ENCODE measurements at places on chromosomes 7 and 10.

DNA sequence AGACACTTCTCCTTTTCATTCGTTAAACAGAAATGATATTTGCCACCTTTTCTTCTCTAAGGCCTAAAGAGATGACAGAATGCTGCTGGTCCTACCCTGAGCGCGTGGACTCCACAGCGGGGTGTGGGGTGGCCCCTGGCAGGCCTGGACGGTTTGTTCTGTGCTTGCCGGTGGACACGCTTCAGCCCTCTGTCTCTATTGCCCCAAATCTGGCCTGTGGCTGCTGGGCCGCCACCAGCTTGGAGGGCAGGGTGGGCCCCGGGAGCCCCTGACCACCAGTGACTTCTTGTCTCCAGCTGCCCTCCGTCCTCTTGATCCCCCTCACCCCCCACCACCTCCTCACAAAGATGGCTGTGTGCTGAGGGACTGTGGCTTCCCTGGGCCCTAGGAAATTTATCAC lies 5.7 kb downstream of the CHST3 start:
- no peak for DNase-seq

DNA sequence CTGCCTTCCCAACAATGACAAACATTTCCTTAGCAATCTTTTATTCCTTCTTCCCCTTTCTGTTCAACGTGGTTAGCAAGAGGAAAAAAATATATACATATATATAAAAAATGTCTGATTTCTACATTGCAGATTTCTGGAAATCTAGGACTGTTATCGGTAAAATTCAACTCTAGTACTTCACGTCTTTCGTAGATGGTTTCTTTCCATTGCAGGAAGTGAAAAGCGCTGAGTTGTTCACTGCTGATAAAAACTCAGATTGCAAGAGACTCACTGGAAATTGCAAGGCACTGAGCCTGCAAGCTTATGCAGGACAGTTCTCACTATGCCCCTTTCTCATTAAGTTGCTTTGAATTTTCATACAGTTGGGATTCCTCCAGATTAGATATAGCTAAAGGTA lies 23.9 kb downstream of the KIN start:
- no peak for DNase-seq

DNA sequence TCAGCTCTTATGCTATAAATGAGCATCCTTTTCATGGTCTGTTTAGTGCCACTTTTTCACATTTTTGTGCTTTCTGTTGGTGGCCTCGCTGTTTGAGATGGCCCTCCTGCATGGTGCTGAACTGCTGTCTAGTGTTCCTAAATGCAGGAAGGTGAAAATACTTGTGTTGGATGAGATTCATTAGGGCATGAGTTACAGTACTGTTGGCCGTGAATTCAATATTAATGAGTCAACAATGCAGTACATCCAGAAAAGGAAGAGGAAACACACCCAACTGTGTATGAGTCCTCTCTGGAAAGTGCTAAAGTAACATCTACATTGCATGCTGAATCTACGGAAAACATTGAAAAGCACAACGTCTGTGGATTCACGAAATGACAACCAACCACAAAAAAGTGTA lies 124.0 kb downstream of the HERPUD2 start:
- no peak for DNase-seq

GRCh38 chr7:66140924-66141323 lies 26.3 kb downstream of the CRCP start:
- DNase-seq: peak; percentile 79

DNA sequence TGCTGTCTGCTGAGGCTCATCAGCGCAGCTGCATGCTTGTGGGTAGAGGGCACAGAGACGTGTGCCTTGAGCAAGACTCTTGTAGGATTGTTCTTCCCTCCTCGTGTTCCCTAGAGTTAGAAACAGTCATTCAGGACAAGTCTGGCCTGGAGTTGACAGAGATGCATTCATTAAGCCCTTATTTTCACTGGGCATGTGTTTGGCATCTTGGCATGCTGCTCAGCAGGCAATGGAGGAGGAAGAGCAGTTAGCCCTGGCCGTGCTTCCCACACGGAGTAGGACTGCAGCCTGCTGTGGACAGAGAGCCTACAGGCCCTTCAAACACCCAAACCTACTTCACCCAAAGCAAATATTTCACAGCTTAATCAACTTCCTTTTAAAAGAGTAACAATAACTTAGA lies 73.0 kb upstream of the GJD4 start:
- DNase-seq: no peak

DNA sequence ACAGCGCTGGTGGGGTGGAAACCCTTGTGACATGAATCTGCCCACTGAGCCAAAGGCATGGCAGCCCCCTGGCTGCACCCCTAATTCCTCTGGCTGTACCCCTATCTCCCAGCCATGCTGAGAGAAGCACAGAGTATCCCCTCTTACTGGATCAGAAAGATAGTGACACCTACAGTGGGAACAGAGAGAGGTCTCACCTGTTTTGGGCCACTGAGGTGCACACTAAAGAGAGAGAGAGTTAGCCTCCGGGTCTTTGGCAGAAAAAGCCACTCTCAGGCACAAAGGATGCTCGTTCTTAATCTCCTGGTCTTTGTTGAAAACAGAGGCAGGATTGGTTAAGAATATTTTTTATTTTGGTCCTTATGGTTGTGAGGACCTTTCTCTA lies 11.3 kb downstream of the TSPAN14 start:
- no peak for DNase-seq

DNA sequence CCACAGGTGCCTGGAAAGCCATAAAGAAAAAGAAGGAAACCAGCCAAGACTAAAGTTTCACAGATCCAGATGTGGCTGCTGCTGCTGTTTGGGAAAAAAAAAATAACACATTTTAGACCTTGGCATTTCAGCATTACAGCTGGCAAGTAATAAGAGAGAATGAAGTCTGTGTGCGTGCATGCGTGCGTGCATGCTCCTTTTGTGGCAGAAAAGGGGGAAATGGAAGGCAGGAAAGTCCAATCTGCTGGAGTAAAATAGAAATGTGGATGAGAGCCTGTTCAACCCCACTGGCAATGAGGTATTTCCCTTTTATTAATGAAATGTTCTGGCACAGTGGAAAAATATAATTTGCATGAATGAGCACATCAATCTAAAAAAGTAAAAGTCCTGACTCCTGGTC lies 137.0 kb upstream of the SEMA3A start:
- no peak for DNase-seq

- DNase-seq: peak; percentile 95
Measured at GRCh38 chr7:80918909-80919721, at the start of gene SEMA3C. TSS of gene SEMA3C (minus strand) at chr7:80919051. CDS start at chr7:80916781, 2,270 bp downstream.

- DNase-seq: no peak
Measured at GRCh38 chr7:96901822-96902445, 103.4 kb upstream of the DLX6 start.

DNA sequence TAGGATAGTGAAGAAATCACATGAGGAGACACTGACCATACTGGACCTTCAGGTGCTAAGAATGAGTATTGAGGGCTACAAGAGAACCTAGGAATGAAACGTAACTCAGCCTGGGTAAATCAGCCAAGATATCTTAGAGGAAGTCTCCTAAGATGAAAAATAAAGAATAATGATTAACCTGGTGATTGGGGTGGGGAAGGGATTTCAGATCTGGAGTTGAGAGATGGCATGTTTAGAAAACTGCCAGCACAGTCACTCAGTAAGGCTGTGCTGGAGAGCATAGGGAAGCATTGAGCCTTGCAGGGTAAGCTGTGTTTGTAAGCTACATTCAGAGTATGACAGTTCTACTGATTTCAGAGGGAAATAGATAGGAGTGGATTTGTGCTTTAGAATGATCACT lies 1.9 kb upstream of the MALRD1 start:
- DNase-seq: no peak

GRCh38 chr7:77843194-77843593 lies 44.6 kb downstream of the PHTF2 start:
- DNase-seq: no peak

DNA sequence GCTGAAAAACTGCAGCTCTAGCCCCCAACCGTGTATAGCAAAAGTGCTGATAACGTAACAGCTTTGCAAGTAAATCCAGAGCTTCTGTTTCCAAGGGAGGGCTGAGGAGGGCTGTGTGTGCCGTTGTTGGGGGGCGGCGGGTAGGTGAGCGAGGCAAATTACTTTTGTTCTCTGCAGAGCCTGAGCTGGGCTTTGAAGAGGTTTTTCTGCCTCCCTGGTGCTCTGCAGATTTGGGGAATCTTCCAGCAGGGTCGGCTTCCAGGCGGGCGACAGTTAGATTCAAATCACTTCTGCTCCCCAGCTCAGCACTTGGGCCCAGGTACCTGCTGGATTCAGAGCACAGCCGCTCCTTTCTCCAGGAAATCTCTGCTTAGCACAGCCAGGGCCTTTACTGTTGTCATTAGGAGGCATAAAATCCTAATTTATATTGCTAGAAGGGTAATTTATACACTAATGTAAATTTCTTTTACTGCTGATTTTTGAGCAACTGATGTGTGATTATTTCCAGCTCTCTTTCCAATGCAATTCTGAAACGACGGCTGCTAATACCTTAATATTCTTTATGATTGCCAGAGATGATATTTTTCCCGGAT lies 442.4 kb downstream of the TYW1 start:
- DNase-seq: no peak

DNA sequence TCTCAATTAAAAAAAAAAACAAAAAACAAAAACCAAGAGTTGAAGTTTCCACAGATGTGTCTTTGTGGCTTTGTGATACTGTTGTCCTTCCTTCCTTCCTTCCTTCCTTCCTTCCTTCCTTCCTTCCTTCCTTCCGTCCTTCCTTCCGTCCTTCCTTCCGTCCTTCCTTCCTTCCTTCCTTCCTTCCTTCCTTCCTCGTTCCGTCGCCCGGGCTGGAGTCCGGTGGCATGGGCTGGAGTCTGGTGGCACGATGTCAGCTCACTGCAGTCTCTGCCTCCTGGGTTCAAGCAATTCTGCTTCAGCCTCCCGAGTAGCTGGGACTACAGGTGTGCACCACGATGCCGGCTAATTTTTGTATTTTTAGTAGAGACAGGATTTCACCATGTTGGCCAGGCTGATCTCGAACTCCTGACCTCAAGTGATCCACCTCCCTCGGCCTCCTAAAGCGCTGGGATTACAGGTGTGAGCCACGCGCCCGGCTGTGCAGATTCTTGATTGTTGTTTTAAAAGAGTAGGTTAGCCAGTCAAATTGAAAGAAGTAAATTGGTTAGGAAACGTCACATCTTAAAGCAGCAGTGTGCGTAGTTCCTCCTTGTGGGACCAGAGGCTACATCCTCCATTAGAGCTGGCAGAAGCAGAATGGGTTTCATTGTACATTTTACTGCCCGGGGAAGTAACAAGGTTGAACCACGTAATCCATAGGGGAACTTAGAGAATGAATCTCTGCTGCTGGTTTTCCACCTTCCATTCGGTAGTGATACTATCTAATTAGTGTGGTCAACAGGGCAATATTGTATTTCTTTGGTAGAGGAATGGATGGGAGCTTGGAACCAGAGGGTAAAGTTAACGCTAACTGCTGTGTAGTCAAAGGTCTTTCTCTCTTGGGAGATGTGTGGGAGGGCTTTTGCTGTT lies 20.6 kb downstream of the DNAJB6 start:
- DNase-seq: no peak

DNA sequence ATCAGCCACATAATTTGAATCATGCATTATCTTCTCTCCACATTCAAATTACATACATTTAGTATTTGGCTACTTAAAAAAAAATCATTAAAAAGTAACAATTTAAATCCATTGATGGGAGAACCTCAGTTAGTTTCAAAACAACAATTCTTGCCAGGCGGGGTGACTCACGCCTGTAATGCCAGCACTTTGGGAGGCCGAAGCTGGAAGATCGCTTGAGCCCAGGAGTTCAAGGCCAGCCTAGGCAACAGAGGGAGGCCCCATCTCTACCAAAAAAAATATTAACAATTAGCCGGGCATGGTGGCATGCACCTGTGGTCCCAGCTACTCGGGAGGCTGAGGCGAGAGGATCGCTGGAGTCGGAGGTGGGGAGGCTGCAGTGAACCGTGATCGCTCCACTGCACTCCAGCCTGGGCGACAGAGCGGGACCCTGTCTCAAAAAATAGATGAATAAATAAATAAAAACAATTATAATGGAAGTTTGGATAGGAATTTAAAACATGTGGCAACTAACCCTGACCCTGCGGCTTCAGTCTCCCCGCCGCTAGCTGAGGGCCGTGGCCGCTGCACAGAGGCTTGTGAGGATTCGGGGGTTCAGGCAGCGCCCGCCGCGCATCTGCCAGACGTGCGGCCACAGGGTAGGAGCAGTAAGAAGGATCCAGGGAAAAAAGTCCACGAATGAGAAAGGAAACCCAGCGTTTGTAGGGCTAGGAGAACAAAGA lies 1.1 kb upstream of the CSGALNACT2 start:
- DNase-seq: no peak

DNA sequence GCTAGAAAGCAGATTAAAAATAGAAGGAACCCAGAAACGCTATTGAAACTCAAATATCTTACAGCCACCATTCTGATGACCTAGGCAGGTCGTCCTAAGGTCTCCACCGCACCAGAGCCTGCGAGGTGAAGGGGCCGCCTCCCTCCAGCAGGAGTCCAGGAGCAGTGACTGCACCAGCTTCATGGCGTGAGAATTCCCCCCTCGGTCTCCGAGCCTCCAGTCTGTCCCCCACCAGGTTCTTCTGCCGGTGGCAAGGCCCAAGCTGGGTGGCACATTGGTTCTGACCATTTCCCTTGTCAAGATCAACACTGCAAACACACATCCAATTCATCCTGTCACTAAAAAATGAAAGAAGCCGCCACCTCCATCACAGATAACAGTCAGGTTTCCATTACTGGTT lies 98.7 kb downstream of the DIP2C start:
- no peak for DNase-seq

- DNase-seq: no peak
Measured at GRCh38 chr7:105934572-105935185, 28.4 kb upstream of the CDHR3 start.

DNA sequence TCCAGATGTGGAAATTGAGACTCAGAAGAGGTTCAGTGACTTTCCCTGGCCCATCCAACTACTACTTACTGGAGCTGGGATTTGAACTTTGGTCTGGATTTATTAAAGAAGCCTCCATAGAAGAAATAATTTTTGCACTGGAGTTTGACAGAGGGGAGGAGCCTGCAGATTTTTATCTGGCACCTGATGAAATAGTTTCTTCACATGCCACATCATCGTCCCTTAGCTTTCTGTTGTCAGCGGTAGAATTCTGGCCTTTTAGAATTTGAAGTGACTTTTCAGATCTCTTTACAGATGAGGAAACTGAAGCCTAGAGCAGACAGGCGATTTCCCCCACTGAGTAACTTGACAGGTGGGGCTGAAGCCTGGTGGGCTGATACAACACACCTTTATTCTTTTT lies 233.5 kb downstream of the LRMDA start:
- DNase-seq: no peak

DNA sequence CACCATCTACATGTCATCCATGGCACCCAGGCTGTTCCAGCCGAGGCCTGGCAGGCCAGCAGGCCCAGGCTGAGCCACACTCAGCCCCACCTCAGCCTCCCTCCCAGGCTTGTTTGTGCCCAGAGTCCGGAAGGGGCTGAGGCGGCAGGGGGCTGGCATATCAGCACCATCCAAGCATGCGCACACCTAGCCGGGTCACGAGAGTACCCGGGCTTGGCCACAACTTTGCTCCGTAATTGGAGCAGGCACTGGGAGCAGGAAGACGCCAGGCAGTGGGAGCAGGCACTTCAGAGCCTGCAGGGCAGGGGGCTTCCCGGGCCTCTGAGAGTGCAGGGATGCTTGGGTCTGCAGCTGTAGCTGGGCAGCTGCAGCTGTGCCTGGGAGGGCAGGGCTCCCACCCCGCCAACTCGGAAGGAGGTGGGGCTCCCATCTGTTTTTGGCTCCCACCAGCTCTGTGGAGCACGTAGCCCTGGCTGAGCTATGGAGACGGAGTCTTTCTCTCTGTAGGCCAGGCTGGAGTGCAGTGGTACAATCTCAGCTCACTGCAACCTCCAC lies 15.2 kb upstream of the TSPAN15 start:
- DNase-seq: peak; percentile 22

- DNase-seq: no peak
Measured at GRCh38 chr7:135998081-135998480, 20.9 kb upstream of the MTPN start.

GRCh38 chr10:30820261-30820991 lies 190.9 kb upstream of the LYZL2 start:
- DNase-seq: no peak

Data from Right ventricle myocardium superior (tissue), 1 donor.